ENCODE measurements at places on chromosomes 2 and 18.

DNA sequence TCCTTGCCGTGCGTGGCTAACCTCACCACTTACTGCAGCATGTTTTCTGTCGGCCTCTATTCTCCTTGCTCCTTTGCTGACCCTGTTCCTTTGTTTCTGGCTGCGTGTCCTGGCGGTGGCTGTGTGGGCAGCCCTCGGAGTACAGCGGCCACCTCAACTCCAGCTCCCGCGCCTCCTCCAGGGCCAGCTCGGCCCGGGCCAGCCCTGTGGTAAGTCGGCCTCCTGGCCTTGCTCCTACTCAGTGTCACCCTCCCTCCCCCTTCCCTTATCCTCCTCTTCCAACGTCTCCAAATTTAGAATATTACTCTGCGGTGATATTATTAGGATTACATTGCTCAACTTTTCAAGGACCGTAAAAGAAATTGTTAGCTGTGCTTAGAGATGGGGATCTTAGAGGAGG is 59.5 kb upstream of the RBM44 start:
- DNase-seq: no peak

GRCh38 chr2:236568068-236568921 is 1.3 kb upstream of the ACKR3 start:
- no peak for DNase-seq

GRCh38 chr2:30736461-30737325 is 70.6 kb downstream of the CAPN13 start:
- no peak for DNase-seq

- no peak for DNase-seq
Observed at GRCh38 chr2:63340443-63340842, 247.8 kb downstream of the WDPCP start.

DNA sequence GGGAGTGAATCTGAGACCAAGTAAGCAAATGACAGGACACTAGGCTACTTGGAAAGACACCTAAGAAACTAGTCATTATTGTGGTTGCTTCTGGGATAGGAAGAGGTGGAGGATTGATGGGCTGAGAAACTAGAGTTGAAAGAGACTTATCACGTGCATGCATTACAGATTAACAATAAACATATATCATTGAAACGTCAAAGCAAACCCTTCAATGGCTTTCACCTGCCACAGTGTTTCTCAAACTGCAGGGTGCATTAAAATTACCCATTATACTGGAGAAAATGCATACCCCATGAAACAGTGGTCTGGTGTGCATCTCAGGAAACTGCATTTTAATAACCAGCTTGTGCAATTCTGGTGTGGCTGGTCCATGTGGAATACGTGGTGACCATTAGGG is 318.8 kb downstream of the SMAD2 start:
- no peak for DNase-seq

GRCh38 chr18:22106536-22107292 is 62.7 kb upstream of the GATA6 start:
- no peak for DNase-seq

- no peak for DNase-seq
Observed at GRCh38 chr2:175687465-175687864, 314.6 kb downstream of the LNPK start.
